ENCODE measurements at places on chromosomes 7 and 10.
A peak's percentile ranks its signal among the peaks of the same experiment; 100 is the strongest.

DNA sequence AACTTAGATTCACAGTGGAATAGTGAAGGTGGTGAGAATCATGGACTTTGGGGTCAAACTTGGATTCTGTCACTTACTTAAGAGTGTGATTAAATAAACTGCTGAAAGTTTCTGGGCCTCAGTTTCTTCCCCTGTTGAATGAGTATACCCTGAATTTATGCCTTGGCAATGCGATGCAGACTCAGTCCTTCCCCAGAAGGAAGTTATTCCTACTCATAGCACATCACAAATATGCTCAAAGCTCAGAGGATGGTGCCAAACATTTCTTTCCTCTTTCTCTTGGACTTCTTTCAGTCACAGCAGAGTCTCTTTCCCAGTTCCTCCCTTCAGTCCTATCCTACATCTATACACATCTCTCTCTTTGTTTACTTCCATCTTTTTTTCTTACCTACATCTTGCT, 45.1 kb downstream of the ASB4 start:
- DNase-seq: no peak

- no peak for DNase-seq
Observed at GRCh38 chr10:3867454-3868270, 82.7 kb upstream of the KLF6 start.

DNA sequence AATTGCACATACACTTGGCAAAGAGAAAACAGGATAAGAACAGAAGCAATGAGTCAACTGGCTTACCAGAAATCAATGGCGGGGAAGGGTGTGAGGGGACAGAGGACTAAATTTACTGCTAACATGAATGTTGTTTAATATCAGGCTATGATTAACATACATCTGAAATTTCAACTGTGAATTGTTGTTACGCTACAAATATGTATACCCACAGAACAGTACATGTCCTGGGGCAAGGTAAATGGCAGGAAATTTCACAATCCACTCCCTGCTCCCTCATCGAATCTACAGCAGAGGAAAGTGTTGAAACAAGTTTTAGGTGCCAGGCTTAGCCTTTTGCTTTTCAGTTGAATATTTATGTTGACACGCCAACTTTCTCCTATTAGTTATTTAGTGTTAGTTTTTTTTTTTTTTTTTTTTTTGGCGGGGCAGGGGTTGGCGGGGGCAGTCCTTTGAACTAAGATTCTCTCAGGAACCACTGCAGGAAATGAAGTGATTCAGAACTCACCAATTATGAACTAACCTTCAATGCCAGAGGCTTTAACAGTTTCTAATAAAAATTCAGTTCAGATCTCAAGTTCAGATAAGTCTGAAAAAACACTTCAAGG, 99.0 kb downstream of the UBE2H start:
- DNase-seq: no peak

GRCh38 chr10:86958116-86958900, at the start of gene SNCG:
TSS of gene SNCG (plus strand) at chr10:86958599. CDS start at chr10:86958698, 99 bp downstream.
- no peak for DNase-seq

- no peak for DNase-seq
Observed at GRCh38 chr10:33006342-33006887, 48.4 kb upstream of the ITGB1 start.

GRCh38 chr10:75660823-75661222, 229.4 kb downstream of the LRMDA start:
- DNase-seq: peak; percentile 65

GRCh38 chr10:123986736-123987135, 95.1 kb upstream of the CPXM2 start:
- DNase-seq: peak; percentile 7

DNA sequence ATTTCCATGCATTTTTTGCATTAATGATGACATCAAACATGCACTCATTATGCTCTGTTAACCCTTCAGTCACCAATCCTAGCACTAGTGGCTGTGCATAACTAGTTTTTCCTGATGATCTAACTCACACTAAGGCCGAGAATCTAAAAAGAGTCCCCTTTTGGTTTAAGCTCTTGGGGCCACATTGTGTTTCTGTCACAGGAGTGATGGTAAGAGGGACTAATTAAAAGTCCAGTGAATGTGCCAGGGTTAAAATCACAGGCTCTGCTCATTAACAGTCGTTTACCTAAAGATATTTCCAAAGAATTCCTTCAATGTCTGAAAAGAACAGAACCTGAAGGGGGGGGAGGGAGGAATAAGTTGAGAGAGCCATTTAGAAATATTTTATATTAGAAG, 359.0 kb upstream of the ANKRD30A start:
- no peak for DNase-seq

- DNase-seq: no peak
Observed at GRCh38 chr10:7040681-7041080, 370.2 kb downstream of the SFMBT2 start.

- no peak for DNase-seq
Observed at GRCh38 chr7:49783446-49783845, 10.0 kb downstream of the VWC2 start.

DNA sequence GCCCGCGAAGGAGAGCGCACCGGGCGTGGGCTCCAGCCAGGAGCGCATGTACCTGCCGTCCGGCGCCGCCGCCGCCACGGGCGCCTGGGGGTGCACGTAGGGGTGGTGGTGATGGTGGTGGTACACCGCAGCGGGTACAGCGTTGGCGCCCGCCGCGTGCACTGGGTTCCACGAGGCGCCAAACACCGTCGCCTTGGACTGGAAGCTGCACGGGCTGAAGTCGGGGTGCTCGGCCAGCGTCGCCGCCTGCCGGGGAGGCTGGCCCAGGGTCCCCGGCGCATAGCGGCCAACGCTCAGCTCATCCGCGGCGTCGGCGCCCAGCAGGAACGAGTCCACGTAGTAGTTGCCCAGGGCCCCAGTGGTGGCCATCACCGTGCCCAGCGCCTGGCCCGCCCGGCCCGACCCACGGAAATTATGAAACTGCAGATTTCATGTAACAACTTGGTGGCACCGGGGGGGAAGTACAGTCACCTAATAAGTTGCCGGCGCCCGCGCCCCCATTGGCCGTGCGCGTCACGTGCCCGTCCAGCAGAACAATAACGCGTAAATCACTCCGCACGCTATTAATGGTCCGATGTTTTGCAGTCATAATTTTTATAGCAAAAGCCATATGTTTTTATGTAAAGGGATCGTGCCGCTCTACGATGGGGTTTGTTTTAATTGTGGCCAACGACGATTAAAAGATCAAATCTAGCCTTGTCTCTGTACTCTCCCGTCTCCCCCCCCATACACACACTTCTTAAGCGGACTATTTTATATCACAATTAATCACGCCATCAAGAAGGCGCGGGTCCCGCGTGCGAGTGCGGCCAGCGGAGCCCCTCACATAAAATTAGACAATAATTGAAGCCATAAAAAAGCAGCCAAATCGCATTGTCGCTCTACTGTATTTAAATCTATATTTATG, at the start of gene HOXA9:
TSS of gene HOXA9 (minus strand) at position 449 of the 907 bp plus-strand sequence. CDS start at position 369, 80 bp downstream.
- DNase-seq: no peak

DNA sequence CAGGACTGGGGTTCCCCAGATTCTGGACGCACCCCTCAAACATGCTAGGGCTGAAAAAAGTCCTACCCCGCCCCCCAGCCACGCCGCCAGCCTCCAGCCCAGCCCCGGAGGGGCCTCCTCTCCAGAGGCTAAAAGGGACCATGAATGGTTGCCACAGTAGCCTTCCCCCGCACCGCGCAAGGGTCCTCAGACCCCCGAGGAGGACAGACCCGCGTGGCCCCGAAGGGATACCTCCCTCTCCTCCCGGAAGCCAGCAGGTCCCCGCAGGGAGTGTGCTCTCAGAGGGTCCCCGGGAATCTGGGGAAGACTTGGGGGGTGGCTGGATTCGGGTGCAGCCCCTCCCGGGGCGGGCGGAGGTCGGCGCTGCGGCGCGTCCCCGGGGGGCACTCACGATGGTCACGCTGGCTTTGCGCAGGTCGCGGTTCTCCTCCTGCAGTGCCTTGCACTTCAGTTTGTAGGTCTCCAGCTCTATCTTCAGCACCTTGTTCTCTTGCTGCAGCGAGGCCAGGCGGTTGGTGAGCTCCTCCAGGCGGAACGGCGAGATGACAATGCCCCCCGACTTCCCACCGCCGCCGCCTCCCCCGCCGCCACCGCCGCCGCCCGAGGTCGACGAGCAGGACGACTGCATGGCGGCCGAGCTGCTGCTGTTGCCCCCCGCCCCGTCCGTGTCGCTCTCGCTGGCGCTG, 482 bp downstream of the CCDC6 start:
- no peak for DNase-seq

DNA sequence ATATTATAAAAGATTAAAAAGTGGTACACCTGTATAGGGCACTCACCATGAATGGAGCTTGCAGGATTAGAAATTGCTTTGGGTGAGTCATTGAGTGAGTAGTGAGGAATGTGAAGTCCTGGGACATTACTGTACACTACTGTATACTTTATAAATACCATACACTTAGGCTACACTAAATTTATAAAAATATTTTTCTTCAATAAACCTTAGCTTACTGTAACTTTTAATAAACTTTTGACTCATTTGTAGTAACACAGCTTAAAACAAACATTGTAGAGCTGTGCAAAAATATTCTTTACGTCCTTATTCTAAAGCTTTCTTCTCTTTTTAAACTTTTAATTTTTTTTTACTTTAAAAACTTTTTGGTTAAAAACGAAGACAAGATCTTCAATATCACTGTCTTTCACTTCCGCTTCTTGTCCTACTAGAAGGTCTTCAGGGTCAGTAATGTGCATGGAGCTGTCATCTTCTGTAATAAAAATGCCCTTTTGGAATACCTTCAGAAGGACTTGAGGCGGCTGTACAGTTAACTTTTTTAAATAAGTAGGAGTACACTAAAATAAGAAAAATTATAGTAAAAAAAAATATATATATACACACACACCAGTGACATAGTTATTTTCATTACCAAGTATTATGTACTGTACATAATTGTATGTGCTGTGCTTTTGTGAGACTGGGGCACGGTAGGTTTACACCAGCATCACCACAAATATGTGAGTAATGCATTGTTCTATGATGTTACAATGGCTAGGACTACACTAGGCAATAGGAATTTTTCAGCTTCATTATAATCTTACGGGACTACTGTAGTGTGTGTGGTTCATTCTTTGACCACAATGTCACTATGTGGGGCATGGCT, 3.5 kb downstream of the STK31 start:
- DNase-seq: peak; percentile 97

DNA sequence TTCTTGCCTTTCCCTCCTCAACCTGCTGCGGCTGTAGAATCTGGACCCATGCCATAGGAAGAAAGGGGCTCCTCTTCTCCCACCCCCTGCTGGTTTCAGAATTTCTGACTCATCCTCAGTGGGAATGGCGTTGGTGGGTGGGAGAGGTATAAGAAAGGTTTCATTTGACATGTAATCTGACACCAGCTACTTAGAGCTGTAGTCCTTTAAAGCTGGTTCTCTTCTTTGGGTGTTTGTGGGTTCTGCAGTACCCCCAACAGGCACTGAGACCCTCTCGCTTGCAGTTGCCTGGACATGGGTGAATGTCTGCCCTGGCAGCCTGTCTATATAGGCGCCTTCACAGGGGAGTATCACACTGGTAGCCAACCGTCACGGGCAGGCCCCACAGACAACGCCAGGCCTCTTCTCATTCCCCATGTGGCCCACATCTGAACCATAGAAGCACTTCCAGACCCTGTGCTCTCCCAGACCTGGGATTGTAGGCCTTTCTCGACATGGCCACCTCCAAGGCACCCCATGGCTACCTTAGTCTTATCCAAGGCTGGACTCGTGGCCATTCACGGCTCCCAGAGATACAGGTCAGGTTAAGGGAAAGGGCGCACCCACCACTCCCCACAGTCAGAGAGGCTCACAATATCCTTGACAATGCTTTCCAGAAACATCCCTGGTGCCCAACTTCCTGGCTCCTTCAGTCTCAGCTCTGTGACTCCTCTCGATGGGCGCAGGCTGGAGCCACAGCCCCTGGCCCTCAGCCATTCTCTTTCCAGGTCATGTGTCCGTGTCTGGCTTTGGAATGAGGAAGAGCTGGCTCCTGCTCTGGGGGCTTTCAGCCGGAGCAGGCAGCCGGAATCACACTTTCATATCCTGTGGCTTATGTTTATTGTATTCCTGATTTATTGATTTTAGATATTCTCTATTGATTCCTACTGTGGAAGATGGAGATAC, 17.5 kb downstream of the ZNF862 start:
- peak; percentile 90 for DNase-seq

DNA sequence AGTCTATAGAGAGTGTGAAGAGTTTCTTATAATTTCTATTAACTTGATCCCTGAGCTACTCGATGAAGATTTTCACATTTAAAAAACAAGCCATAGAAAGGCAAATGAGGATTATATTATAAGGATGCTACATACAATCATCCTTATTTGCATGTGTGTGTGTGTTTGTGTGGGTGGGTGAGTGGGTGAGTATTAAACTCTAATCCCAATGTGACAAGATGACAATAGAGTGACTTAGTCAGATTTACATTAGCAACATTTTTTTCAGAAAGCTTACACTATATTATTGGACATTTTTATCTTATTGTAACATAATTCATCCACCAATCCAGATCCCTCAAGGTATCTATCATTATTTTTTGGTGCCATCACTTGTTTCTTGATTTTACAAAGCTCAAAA, 331.7 kb downstream of the SORCS1 start:
- DNase-seq: no peak

GRCh38 chr10:22244855-22245254, 27.0 kb upstream of the EBLN1 start:
- no peak for DNase-seq

GRCh38 chr7:73727952-73728351, 8.5 kb upstream of the STX1A start:
- DNase-seq: no peak

GRCh38 chr7:7576344-7576743, 9.7 kb downstream of the MIOS start:
- DNase-seq: no peak

- DNase-seq: no peak
Observed at GRCh38 chr7:98617051-98617959, at the start of gene NPTX2. TSS of gene NPTX2 (plus strand) at chr7:98617285. CDS start at chr7:98617462, 177 bp downstream.

- DNase-seq: no peak
Observed at GRCh38 chr7:974172-974571, 1.2 kb downstream of the COX19 start.
